ENCODE measurements at places on chromosomes 2 and 18.

- DNase-seq = no peak
Measured at GRCh38 chr2:196511258-196512168, 128.0 kb upstream of the CCDC150 start.

GRCh38 chr18:75871596-75871995 is 444.1 kb upstream of the SMIM21 start:
- DNase-seq = no peak

GRCh38 chr18:38427234-38427633 is 861.6 kb upstream of the CELF4 start:
- DNase-seq = no peak

DNA sequence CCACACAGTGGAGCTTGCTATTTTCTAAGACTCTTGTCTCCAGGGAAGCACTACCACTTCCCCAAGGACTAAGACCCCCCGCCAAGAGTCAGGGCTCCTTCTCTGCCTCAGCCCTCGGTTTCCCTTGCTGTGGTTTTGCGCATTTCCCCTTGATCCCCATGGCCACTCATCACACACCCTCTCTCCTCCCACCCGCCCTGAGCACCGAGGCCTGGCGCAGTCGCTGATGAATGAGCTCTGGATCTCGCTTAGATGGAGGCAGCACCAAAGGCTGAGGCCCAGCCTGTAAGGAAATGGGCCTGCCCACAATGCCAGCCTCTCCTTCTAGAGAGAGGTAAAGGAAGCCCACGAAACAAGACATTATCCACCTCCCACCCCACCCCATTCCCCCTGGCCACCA is 96.9 kb downstream of the TNS1 start:
- DNase-seq = no peak

- no peak for DNase-seq
Measured at GRCh38 chr2:85852937-85853498, 35.8 kb downstream of the ST3GAL5 start.

- DNase-seq = no peak
Measured at GRCh38 chr18:73662421-73662820, 485.2 kb downstream of the FBXO15 start.

- no peak for DNase-seq
Measured at GRCh38 chr2:46135228-46135855, 161.9 kb upstream of the EPAS1 start.

GRCh38 chr2:190512539-190513095 is 21.9 kb downstream of the NEMP2 start:
- no peak for DNase-seq

DNA sequence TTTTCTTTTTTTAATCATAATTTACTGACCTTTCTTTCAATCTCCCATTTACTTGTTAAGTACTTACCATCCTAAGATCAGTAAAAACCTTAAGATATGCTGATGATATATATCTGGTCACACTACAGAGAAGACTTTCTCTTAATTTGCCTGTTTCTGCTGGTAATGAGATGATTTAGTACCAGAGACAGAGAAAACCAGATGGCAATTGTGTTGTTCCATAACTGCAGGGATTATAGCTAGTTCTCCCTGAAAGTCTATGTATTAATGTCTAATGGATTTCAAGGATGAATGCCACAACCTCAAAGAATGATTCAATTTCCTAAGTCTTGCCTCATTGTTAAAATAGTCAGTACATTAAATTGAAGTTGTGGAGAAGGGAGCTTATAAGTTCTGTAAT is 40.3 kb downstream of the SNTG2 start:
- no peak for DNase-seq

DNA sequence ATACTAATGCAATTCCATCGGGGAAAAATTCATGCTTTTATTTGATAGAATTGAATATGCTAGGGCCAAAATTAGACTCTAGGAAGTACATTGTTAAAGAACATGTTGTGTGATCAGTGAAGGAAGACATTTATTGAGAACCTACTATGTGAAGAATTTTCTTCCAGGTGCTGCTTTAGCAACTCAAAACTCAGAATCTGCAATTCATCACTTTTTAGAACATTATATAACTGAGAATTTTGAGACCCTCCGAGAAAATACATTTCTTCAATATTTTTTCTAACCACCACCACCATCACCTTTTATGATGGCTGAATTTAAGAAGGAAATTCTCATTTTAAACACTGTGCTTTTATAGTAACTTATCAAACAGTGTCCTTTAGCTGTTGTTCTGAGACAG is 315.2 kb downstream of the FIGN start:
- no peak for DNase-seq

DNA sequence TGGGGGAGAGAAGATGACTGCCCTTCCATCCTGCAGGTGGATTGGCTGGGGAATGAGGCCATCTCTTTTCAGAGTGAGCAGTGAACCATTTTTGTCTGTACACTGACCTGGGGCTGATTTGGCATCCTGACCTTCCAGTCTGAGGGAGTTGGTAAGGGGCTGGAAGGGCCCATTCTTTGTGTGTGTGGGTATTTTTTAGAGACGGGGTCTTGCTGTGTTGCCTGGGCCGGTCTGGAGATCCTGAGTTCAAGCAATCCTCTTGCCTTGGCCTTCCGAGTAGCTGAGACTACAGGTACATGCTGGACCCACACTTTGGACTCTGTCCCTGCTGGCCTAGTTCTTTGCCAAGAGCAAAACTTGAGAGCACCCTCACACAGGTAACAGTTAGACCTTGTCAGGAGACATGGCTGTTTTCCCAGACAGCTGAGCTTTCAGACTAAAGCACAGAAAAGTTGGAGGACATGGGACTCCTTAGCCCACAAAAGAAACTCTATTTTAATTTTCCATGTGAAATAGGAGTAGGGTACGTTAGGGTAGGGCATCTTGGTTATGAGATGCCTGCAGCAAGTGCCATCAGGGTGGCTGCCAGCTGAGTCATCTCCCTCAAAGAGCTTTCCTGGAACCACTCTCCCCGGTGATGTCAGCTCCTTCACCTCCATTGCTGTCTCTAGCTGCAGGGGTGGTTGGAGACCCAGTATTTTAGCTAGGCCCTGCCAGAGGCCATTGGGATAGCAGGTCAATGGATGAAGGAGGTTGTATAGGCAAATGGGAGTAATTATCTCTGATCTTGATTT is 60.7 kb downstream of the DGKD start:
- DNase-seq = no peak

GRCh38 chr2:228527197-228527881 is 345.9 kb upstream of the SPHKAP start:
- no peak for DNase-seq

DNA sequence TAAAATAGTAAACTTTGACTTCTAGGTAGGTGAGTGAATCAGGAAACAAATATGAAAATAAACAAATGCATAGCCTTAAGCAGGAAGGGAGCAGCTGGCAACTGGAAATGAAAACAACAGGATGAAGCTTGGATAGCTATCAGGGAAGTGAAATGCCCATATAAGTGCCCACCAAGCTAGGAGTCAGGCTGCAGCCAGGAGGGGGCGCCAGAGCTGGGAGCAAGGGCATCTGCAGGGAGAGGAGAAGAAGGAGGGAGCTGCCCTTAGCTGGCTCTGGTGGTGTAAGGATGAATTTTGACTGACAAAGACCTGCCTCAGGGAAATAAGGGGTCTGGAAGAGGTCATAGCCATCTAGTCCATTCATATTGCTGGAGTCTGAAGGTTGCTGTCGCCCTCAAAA is 298.3 kb downstream of the TDRD15 start:
- DNase-seq = peak; percentile 36

GRCh38 chr2:78757191-78757590 is 268.3 kb upstream of the REG3G start:
- DNase-seq = no peak

- DNase-seq = no peak
Measured at GRCh38 chr2:74316627-74317295, 26.5 kb downstream of the SLC4A5 start.

DNA sequence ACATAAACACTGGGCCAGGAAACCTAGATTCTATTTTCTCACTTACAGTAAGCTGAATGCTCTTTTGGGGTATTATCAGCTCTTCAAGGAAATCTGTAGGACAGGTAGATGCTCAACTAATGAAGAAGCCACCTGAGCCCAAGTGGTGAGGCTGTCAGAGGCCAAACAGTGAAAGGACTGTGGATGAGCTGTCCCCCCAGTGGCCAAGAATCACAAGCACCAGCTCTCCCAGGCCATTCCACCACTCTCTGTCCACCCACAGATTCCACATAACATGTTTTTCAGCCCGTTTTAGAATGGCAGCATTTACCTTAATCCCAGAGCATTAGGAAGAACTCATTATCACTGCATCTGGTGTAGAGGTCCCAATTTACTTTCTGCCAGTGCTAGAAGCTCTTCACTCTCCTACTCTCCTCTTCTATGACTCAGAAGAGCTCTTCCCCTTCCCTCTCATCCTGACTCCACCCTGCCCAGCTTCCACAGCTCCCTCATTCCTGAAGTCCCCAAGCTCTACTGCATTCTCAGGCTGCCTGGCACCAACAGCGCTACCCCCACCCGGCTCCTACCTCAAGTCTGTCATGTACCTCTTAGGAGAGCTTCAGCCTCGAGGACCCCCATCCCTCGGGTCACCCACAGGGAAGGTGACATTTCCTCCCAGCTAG is 43.8 kb upstream of the GORASP2 start:
- no peak for DNase-seq

- DNase-seq = no peak
Measured at GRCh38 chr2:9238591-9239326, 32.1 kb downstream of the ASAP2 start.

DNA sequence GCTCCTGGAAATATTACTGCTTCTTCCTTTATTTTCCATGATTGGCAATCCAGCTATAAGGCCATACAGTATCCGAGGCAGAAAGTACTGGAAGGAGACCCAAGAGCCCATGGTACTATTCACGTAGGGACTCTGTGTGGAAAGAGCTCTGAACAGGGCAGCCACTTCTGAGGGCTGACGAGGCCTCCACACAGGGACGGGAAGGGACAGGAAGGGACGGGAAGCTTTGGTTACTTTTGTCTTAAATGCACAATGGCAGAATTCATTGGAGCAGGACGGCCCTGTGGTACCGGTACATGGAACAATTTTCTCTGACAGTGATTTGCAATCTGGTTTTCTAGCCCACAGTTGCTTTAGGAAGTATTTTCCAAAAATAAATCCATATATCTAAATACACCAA is 102.4 kb downstream of the MBP start:
- DNase-seq = no peak

- DNase-seq = no peak
Measured at GRCh38 chr18:26703170-26703930, 155.0 kb upstream of the KCTD1 start.

DNA sequence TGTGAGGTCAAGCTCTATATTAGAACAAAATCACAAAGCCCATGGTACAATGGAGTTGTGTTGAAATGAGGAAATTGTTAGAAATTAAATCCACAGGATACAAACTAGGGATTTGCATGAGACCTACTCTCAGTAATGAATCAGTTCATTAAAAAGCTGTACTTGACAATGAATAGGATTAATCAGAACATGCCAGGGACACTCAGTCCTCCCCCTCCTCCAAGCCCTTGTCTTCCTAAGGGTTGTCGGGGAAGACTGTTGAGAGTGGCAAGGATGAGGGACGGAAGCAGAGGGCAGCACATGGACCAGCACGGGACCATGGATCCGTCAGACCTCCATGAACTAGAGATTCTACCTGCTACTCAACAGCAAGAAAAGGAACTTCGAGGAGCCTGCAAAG is 39.8 kb downstream of the SPRED2 start:
- no peak for DNase-seq

- no peak for DNase-seq
Measured at GRCh38 chr2:177242121-177242987, 22.2 kb downstream of the NFE2L2 start.

DNA sequence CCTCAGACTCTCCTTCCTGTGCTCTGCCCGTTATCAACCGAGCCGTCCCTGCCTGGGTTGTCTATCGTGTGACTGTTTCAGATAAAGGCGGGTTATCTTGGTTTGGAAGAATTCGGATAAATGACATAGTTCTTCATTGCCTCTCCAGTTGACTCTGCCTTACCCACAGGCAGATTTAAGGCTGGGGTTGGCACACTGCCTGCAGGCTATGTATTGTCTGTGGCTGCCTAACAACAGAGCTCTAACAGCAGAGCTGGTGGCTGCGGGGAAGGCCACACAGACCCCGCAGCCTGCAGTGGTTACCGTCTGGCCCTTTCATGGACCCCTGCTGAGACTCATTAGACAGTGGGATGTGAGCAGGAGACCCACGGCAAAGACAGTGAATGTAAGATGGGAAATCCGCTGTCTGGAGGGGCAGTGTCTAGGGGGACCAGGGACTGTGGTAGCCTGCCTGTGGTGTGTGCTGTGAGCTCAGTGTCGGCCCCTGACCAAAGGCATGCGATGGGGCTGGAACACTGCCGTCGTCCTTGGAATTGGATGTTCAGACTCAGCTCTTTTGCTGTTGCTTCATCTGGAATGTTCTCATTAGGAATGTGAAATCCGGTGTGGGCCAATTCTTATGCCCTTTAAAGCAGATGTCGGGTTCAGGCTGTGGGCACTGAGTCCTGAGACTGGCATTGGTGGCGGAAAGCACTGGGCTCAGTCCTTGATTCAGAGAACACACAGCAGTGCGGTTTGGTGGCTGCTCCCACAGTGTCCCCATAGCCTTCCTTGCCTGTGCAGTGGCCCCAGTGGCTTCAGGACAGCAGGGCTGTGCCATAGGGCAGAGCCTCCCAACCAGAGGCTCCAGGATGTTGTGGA is 44.5 kb downstream of the SH3RF3 start:
- no peak for DNase-seq

DNA sequence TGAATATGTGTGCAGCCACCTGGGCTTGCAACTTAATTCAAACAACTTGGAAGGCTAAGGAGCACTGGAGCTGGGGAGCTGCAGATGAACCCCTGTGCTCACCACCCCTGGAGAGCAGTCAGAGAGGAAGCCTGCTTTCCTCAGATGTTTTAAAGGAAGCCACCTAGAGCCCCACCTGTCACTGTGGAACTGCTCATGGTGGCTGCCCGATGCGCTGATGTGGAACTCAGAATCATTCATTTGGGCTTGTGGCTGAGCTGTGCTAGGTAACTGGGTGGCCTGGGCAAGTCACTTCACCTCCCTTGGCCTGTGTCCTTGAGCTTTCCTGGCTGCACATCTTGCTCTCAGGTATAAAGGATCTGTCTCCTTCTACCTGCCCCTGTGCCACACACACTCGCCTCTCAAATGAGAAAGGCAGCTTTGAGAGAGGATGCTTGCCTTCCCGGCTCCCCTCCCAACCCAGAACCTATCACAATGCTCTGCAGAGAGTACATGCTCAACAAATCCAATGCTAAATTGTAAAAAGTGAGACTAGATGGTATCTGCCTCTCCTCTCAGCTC is 41.3 kb downstream of the BCL11A start:
- no peak for DNase-seq

- no peak for DNase-seq
Measured at GRCh38 chr2:163312713-163313112, 423.1 kb downstream of the FIGN start.
